ENCODE measurements at places on chromosomes 5 and 9. TPM values are rescaled to one million over a fixed set of nuclear protein-coding genes. Genes with fewer than 3 reads are reported as not detected.

GRCh38 chr5:154373326-154373725 lies 72.5 kb upstream of the SAP30L start:
- no peaks in the 10 kb centered on the region for H3K36me3 ChIP-seq
- no peak overlapping the region for H3K27ac ChIP-seq
- no peak overlapping the region for H3K4me3 ChIP-seq
- no peak for DNase-seq

DNA sequence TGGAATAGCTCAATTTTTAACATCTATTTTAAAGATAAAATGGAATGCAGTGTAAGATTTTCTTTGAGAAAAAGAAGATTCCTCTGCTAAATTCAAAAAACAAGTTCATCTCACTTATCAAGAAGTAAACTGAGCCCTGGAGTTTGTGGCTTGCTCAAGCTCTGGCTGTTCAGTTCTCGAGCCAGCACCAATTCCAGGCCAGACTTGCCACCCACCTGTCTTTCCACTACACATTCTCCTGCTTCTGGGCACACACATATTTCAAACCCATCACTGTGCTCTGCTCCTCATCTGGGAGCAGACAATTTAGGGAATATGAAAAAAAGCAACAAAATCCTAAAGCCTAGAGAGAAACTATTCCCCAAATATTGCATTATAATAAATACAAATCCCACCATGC lies 424.5 kb downstream of the ENC1 start:
- no peaks in the 10 kb centered on the region for H3K4me1 ChIP-seq
- H3K4me3 ChIP-seq: no peak overlapping the region
- H3K36me3 ChIP-seq: peaks cover 5% of the 10 kb centered on the region
- no peak for DNase-seq
- no peaks in the 10 kb centered on the region for H3K27me3 ChIP-seq

GRCh38 chr5:143559586-143560109 lies 156.2 kb upstream of the NR3C1 start:
- DNase-seq: no peak
- H3K27ac ChIP-seq: no peak overlapping the region
- no peaks in the 10 kb centered on the region for H3K27me3 ChIP-seq

GRCh38 chr5:16135506-16135905 lies 44.1 kb downstream of the MARCHF11 start:
- no peak overlapping the region for H3K27ac ChIP-seq
- no peaks in the 10 kb centered on the region for H3K4me1 ChIP-seq
- H3K36me3 ChIP-seq: peaks cover 20% of the 10 kb centered on the region
- no peak for DNase-seq
- no peaks in the 10 kb centered on the region for H3K27me3 ChIP-seq

GRCh38 chr5:38827525-38827924 lies 18.3 kb upstream of the OSMR start:
- H3K27ac ChIP-seq: no peak overlapping the region
- no peak for DNase-seq
- no peak overlapping the region for H3K4me3 ChIP-seq
- H3K27me3 ChIP-seq: no peaks in the 10 kb centered on the region
- H3K4me1 ChIP-seq: no peaks in the 10 kb centered on the region

GRCh38 chr5:22372826-22373660 lies 480.1 kb downstream of the CDH12 start:
- no peak overlapping the region for H3K27ac ChIP-seq
- H3K36me3 ChIP-seq: no peaks in the 10 kb centered on the region
- DNase-seq: no peak
- no peaks in the 10 kb centered on the region for H3K4me1 ChIP-seq
- H3K4me3 ChIP-seq: no peak overlapping the region

GRCh38 chr9:114226246-114227055 lies 71.1 kb downstream of the COL27A1 start:
- no peak overlapping the region for H3K27ac ChIP-seq
- H3K4me3 ChIP-seq: no peak overlapping the region
- H3K27me3 ChIP-seq: no peaks in the 10 kb centered on the region
- no peak for DNase-seq

- H3K27ac ChIP-seq: no peak overlapping the region
- H3K27me3 ChIP-seq: peaks cover 2% of the 10 kb centered on the region
- DNase-seq: no peak
- H3K36me3 ChIP-seq: no peaks in the 10 kb centered on the region
These were observed 145.0 kb upstream of the COL5A1 start for GRCh38 chr9:134496413-134497282.

- H3K27me3 ChIP-seq: no peaks in the 10 kb centered on the region
- no peaks in the 10 kb centered on the region for H3K36me3 ChIP-seq
- no peak for DNase-seq
- H3K27ac ChIP-seq: no peak overlapping the region
- H3K4me3 ChIP-seq: no peak overlapping the region
These were observed 201.8 kb downstream of the CD180 start for GRCh38 chr5:66994790-66995189.

DNA sequence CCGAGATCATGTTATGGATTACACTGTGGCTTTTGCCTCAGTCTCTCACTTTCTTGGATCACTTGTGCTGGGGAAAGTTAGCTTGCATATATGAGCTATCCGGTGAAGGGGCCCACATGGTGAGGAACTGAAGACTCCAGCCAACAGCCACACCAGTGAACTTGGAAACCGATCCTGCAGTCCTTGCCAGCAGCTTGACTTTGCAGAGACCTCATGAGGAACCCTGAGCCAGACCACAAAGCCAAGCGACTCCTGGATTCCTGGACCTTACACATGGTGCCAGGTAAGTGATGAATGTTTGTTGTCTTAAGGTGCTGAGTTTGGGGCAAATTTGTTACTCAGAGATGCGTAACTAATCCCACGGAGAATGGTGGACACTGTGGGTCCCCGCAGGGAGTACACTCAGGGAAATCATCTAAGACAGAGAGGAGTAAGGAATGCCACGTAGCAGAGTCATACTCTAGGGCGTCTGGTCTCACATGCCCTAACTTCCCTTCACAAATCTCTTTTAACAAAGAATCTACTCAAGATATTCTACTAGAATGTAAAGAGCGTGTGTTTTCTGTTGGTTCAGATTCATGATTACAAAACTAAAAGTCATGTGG lies 76.5 kb upstream of the PJA2 start:
- no peaks in the 10 kb centered on the region for H3K4me1 ChIP-seq
- no peaks in the 10 kb centered on the region for H3K27me3 ChIP-seq
- 0 out of 2 replicates have a peak, but pooled peaks cover 3% of the 10 kb centered on the region for H3K36me3 ChIP-seq

DNA sequence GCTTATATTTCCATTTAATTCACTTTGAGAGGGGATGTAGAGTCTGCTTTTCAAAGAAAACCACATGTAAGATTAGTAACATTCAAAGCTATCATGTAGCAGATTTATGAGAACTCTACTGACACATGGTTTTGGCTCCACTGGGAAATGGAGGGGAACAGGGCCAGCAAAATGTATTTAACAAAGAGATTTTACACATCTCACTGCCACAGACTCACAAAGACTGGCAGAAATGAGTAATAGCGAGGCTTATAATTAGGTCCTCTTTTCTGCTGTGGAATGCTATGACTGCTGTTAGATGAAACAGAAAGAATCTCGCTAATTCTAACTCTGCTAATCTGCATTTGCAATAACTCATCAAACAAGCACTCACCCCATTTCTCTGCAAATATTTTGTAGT lies 4.5 kb downstream of the DAP start:
- H3K36me3 ChIP-seq: peaks cover 24% of the 10 kb centered on the region

SYK gene
- total RNA-seq: 7.9 TPM

KIF24 gene
- total RNA-seq: 3.7 TPM

TAF1L gene
- not detected for total RNA-seq

GTF2H2 gene
- total RNA-seq: 45.1 TPM

PCDHGC4 gene
- total RNA-seq: 4.0 TPM

TMEM8B gene
- 9.3 TPM for total RNA-seq

All from H9 (cell line).